ENCODE measurements at places on chromosomes 5 and 9.

GRCh38 chr5:59656351-59657254, 236.9 kb downstream of the PDE4D start:
- DNase-seq: no peak

GRCh38 chr9:34653151-34654072, 1.4 kb downstream of the IL11RA start:
- DNase-seq: no peak

GRCh38 chr9:28951945-28952344, 1378.7 kb upstream of the C9orf72 start:
- no peak for DNase-seq

GRCh38 chr5:52945040-52945439, 44.1 kb upstream of the ITGA2 start:
- DNase-seq: no peak

GRCh38 chr5:72234265-72234700, 85.8 kb downstream of the MRPS27 start:
- no peak for DNase-seq

Data from left ventricle myocardium superior (tissue), 1 donor.